Suppressor macrophage treated with lipopolysaccharide for 4 hours (primary cell): ENCODE measurements at places on chromosomes 12 and 14.

DNA sequence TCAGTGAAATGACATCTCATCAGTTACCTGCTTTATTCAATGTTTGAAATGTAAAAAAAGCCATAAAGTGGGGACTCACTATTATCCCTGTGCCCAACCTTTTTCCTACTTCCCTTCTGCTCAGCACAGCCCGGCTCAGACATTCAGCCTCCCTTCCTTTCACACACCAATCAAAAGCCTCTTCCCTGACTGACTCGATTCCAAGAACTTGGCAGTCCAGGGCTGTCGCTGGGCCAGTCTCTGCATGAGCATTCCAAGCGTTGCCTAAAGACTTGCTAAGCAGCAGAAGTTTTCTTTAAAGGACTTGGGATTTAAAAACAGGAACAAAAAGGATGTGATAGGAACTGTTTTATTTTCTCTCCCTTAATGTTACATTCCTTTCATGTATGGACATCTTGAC lies 22.7 kb downstream of the ITPR2 start:
- DNase-seq: no peak

DNA sequence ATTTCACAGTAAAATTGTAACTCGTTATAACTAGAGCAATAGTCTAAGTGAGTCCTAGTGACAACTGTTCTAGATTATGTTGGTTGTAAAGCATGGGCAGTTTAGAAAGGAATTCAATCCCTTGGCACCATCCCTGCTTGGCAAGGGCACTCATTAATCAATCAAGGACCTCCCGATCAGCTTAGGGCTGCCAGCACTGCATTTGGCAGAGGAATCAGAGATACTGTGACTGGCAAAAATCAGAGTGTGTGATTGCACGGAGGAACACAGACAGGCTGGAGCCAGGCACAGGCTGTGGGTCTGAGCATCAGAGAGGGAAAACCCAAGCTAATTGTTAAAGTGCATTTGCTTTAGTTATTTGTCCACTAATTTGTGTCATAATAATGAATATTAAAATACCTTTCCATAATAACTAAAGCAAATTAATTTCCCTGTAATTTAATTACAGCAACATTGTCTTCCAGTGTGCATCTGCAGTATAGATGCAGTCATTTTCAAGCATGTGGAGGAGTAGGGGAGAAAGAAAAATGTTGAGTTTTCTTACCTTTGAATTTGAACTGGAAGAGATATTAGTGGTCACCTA lies 3.2 kb upstream of the EGLN3 start:
- DNase-seq: no peak

DNA sequence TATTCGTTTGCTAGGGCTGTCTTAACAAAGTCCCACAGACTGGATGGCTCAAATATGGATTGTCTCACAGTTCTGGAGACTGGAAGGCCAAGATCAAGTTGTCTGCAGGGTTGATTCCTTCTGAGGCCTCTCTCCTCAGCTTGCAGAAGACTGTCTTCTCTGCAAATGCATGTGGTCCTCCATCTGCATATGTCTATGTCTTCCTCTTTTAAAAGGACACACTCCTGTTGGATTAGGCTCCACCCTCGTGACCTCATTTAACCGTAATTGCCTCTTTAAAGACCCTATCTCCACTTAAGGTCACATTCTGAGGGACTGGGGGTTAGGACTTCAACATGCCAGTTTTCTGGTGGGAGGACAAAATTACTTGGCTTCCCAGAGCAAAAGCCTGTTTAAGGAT lies 123.3 kb downstream of the SLC38A6 start:
- peak; percentile 43 for DNase-seq

- DNase-seq: peak; percentile 52
Measured at GRCh38 chr12:62604871-62605270, 138.2 kb downstream of the MON2 start.
